ENCODE measurements at places on chromosomes 5 and 9.
A peak's percentile ranks its signal among the peaks of the same experiment; 100 is the strongest.

- DNase-seq, result peak; percentile 43
These were observed 389.6 kb downstream of the SEMA5A start for GRCh38 chr5:9156282-9156681.

DNA sequence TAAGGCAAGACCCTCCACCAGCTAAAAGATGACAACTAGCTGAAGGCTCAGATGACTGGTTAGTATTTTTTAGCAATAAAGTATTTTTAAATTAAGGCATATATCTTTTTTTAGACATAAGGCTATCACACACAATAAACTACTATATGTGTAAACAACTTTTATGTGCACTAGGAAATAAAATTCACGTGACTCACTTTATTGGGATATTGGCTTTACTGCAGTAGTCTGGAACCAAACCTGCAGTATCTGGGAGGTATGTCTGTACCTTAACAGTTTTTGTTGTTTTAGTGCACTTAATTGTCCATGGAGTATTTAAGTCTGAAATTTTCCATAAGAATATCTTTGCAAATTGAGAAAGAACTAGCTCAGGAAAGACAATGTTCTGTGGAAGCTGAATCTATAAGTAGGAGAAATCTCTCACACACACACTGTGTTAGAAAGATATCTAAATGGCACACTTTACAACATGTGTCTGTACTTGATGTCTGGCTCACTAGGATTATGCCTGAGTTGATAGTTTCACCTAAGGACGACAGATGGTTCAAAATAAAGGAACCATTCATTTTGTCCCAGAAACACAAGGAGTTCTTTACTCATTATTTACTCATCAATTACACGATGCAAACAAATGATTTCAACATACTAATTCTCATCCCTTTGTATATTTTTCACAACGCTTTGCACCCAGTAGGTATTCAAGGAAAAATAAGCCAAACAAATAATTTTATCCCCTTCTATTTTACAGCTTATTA lies 4.6 kb downstream of the RAPGEF6 start:
- no peak for DNase-seq

DNA sequence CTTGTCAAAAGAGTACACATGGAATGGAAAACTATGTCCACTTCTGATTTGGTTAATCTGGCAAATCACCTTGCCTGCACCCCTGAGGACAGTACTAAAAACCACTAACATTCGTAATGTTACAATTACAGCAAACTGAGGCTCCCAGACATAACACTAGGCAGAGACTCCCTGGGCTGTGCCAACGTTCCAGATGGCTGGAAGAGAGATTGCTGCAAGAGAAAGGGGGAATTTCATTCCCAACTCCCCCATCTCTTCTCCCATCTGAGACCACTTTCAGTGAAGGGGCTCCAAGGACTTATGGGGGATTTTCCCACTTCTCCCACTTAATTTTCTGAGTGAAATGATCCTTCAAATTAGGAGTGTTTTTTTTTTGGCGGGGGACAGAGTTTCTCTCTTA lies 11.3 kb downstream of the OR1J1 start:
- DNase-seq, result no peak

- no peak for DNase-seq
These were observed 349.2 kb upstream of the CDH9 start for GRCh38 chr5:27387535-27388073.

DNA sequence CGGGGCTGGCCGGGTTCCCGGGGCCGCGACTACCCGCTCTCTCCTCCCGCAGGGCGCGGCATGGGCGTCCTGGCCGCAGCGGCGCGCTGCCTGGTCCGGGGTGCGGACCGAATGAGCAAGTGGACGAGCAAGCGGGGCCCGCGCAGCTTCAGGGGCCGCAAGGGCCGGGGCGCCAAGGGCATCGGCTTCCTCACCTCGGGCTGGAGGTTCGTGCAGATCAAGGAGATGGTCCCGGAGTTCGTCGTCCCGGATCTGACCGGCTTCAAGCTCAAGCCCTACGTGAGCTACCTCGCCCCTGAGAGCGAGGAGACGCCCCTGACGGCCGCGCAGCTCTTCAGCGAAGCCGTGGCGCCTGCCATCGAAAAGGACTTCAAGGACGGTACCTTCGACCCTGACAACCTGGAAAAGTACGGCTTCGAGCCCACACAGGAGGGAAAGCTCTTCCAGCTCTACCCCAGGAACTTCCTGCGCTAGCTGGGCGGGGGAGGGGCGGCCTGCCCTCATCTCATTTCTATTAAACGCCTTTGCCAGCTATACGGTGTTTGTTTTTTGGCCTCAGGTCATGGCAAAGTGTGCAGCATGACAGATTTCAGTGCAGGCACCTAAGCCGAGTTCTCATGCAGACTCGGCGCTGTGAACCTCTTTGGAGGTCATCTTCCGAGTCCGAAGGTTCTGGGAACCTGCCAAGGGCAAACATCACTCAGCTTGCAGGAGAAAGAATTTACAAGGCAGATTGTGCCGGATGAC lies 516 bp downstream of the MRPL41 start:
- no peak for DNase-seq

GRCh38 chr5:80346055-80346454 lies 26.3 kb downstream of the SPZ1 start:
- DNase-seq, result no peak

GRCh38 chr9:109108318-109108717 lies 11.4 kb downstream of the TMEM245 start:
- DNase-seq, result no peak

DNA sequence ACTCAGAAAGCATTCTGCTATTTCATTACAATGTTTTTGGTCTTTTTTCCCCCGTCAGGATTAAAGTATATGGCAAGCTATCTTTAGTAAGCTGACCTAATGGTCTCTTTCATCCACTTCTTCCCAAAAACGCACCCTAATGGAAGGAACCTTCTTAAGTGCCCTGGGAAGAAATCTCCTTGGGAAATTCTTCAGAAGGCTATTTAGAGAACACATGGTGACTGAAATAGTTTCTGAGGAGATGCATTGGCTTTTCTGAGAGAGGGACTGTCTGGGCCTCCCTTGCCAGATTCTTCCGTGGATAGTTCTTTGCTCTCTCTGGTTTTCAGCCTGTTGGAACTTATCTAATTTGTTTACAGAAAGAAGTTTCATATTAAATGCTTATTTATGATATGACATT lies 524.1 kb upstream of the MEF2C start:
- DNase-seq, result no peak

DNA sequence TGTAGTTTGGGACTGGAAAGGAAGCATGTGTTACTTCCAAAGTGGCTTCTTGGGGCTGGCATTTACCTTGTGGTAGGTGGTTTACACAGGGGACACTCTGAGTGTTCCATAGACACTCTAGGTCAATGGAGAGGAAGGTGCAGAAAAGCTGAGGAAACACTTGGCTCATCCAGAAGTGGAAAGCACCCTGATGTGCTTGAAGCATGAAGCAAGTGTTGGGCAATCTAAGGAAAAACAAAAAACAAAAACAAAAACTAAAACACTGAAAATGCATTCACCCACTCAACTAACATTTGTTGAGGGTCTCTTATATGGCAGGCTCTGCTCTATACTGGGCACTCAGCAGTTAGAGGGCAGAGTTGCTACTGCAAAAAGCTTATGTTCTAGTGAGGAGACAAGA lies 2.9 kb upstream of the ERAP2 start:
- DNase-seq, result no peak

DNA sequence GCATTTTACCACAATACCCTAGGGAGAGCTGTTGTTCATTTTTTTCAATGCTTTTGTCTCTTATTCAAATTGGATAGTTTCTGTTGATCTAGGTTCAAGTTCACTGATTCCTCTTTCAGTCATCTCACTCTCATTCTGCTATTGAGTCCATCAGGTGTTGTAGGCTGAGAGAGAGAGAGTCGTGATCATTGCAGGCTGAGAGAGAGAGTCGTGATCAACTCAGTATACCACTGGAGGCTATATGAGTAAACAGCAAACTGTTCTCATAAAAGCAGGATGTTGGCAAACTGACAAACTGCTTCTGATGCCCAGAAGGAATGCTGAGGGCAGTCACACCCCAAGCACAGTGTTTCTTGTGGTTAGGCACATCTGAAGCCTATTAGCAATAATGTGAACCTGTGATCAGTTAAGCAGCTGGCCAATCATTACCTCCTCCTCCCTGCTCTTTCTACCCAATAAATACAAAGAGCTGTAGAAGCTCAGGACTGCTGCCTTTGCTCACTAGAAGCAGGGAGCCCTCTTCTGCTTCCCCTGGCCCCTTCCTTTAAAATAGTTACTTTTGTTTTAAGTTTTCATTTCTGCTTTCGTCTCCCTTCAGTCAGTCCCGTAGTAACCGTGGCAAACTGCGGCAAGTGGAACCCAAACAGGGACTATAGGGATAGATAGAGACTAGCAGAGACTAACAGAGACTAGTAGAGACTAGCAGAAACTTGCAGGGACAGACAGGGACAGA lies 476.1 kb upstream of the ACO1 start:
- DNase-seq, result no peak

GRCh38 chr5:160434022-160434531 lies 12.4 kb downstream of the PTTG1 start:
- peak; percentile 31 for DNase-seq

DNA sequence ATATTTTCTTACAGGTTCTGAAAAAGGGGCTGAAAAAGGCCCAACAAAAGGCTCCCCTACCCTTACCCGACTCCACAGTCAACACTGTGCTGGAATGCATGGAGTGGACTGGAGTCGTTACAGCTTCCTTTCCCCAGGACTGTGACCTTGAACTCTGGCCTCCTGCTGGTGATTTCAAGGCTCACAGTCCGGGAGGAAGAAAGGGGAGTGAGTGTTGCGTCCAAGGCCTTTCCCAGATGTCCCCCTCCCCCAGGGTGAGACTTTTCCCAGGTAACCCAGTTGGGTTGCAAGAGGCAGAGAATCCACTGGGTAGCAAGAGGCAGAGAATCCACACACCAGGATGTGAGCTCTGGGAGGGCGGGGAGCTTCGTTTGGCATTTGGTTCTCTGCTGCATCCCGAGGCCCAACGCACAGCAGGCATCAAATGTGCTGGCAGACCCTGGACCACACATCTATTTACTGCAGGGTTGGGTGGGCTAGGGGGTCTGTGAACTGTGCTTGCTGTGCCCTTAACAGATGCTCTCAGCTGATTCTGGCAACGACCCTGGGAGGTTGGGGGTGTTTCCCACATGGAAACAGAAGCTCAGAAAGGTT lies 37.5 kb downstream of the FABP6 start:
- DNase-seq, result no peak

DNA sequence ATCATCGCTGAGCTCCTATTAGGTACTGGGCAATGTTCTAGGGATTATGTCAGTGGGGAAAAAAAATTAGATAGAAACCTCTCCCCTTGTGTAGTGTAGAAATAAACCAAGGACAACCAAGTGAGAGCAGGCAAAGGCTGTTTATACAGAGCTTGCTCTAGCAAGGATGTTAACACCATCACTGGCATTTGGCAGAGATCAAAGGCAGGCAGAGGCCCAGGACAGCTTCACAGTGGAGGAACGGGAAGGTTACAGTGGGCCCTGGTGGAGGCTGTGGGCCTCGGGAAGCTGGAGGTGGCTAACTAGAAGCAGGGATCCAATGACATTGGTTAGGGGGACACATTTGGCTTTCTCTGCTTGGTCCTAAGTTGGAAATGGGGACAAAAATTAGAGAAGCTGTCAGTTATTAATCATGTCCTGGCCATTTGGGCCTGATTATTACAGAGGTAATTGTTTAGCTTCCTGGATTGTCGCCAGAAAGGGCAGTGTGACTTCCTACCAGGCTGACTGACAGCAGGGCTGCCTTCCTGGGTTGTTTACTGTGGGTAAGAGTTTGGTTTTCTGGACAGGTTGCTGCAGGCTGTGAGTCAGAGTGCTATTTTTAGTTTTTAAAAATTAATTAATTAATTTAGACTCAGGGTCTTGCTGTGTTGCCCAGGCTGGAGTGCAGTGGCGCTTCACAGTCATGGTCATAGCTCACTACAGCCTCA lies 259.3 kb downstream of the ROR2 start:
- DNase-seq, result no peak

GRCh38 chr5:159096243-159096923 lies 3.3 kb downstream of the EBF1 start:
- DNase-seq, result no peak

DNA sequence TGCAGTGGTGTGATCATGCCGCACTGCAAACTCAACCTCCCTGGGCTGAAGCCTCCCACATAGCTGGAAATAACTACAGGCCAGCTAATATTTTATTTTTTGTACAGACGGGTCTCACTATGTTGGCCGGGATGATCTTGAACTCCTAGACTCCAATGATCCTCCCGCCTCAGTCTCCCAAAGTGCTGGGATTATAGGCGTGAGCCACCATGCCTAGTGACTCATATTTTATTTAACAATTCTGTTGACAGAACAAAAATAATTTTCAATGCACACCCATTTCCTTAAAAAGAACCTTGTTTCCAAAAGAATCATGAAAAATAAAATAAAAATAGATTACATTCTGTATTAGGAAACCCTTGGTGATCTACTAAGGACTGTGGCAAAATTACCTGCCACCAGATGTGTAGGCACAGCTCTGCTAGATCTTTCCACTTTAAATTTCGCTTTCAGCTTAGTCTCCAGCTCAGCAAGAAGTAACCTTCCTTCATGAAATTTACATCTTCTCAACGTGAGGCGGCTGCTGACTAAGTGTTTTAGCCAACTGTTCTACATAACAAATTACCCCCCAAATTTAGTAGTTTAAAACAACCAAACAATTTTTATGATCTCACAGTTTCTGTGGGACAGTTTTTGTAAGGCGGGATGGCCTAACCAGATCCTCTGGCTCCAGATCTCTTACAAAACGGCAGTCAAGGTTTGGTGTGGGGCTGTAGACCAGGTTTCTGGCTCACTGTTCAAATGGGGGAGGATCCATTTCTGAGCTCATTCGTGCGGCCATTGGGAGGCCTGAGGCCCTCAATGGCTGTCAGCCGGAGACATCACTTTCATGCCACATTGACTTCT lies 32.6 kb upstream of the GOLPH3 start:
- no peak for DNase-seq

- no peak for DNase-seq
These were observed 76.8 kb upstream of the SIMC1 start for GRCh38 chr5:176161431-176161830.

DNA sequence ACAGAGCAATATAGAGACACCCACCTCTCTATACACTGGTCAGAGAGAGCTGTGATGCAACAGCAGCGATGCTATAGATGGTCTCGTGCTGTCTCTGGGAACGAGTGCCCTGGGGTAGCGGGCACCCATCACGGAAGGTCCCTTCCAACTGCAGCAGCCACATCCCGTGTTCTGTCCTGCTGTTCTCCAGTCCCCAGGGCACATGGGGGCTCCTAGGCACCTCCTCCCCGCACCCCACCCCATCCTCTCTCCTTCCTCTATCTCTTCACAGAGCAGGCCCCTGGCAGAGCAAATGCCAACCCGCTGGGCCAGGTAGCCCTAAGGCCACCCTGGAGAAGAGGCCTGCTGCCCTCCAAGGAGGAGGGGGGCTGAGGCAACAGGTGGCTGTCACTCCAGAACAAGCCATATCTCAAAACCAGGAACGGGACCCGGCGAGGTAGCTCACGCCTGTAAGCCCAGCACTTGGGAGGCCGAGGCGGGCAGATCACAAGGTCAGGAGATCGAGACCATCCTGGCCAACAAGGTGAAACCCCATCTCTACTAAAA lies 8.2 kb downstream of the FIBCD1 start:
- DNase-seq, result no peak

- DNase-seq, result no peak
These were observed 28.7 kb downstream of the PCSK1 start for GRCh38 chr5:96404191-96404867.

GRCh38 chr9:131606896-131607567 lies 61.7 kb downstream of the PRRT1B start:
- no peak for DNase-seq
